ENCODE measurements at places on chromosomes 4 and X.

- DNase-seq = no peak
These were observed 133.2 kb upstream of the ADAMTS3 start for GRCh38 chr4:72701987-72702819.

- no peak for DNase-seq
These were observed 22.1 kb downstream of the NAP1L5 start for GRCh38 chr4:88675543-88675942.

DNA sequence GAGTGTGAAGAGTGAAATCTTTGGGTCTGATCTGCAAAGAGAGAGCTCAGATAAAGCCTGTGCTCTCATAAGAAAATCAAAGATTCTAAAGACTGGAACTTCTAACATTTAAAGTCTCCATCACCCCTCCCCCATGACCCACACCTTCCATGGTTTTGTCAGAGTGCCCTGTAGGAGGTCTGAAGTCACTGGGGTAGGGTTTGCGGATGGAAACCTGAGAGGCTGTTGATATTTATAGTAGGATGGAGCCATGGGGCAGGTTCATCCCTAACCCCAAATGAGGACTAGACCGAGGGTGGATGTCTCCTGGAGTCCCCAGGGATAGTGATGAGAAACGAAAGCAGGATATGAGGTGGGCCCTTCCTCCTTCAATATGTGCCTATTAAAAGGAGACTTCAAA lies 28.4 kb upstream of the NLGN4X start:
- no peak for DNase-seq

DNA sequence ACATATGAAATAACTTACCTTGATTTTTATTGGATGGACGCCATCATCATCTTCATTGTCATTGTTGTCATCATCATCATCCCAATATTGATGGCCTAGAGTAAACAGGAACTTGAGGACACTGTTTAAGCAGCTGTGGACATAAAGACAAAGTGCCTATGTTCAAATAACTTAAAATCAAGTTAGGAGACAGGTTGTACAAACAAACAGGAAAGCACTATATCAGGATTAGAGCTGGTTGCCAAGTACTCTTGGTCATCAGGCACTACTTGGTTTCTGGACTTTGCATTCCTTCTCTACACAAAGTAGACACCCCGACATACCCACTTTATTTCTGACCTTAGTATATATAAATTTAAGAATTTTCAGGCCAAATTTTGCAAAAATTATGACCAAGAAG lies 608.6 kb downstream of the KLHL13 start:
- no peak for DNase-seq

GRCh38 chr4:153228512-153229140 lies 24.4 kb downstream of the TRIM2 start:
- DNase-seq = no peak

DNA sequence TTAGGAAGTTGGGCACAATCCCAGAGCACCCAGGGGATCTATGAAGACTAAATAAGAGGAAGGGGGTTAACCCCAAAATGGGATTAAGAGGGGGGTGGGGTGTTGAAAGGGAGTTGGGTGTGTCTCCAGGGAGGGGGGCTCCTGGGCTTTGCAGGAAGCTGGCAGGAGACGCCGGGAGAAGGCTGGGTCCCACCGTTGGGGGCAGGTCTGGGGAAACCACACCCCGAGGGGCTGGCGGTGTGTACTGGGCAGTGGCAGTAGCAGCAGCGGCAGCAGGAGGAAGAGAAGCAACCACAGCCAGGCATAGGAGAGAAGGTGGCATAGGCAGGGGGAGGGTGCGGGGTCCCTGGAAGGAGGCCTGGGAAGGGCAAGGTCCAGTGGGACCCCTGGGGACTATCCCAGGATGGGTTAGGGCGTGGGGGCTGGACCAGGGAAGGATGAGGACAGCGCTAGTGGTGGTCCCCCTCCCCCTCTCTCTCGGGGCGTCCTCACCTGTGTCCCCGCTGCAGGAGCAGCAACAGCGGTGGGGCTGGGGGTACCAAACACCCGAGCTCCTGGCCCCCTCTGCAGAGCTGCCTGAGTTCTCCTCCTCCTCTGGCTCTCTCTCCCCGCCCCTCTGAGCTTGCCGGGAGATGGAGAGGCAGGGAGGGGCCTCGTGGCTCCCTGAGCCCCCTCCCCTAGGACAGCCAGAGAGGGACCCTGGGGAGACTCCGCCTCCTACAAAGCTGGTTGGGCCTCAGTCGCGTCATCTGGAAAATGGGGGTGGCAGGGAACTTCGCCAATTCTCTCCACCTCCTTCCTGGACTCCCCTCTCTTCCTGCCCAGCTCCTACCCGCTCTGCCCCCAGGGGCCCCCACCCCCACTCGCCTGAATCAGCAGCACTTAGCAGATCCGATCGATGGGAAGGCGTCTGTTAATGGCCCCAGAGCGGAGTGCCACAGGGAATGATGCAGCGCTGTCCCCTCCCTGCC lies at the start of gene KCND1:
KCND1 (minus strand) TSS at position 596 of the 971 bp plus-strand sequence. CDS start 1,573 bp downstream, outside the sequence.
- no peak for DNase-seq

DNA sequence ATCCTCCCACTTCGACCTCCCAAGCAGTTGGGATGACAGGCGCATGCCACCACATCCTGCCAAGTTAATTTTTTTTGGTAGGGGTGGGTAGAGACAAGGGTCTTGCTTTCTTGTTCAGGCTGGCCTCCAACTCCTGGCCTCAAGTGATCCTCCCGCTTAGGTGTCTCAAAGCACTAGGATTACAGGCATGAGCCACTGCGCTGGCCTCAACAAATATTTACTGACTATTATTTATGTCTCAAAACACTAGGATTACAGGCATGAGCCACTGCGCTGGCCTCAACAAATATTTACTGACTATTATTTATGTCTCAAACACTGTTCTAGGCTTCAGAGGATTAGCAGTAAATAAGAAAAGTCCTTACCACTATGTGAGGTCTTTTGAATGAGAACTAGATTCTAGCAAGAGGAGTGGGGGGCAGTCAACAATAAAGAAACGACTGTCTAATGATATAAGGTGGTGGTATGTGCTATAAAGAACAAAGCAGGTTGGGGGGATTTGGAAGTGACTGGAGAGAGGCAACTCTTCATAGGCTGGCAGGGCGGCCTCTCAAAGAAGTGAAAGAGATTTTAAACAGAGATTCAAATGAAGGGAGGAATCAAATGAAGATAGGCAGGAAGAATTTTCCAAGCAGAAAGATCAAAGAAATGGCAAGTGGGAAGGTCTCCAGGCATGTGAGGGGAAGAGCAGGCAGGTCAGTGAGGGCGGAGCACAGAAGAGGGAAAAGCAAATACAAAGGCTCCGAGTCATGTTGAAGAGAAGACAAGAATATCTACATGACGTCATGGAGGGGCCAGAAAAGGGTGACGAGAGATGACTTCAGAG lies 12.7 kb upstream of the ACSL1 start:
- DNase-seq = no peak

DNA sequence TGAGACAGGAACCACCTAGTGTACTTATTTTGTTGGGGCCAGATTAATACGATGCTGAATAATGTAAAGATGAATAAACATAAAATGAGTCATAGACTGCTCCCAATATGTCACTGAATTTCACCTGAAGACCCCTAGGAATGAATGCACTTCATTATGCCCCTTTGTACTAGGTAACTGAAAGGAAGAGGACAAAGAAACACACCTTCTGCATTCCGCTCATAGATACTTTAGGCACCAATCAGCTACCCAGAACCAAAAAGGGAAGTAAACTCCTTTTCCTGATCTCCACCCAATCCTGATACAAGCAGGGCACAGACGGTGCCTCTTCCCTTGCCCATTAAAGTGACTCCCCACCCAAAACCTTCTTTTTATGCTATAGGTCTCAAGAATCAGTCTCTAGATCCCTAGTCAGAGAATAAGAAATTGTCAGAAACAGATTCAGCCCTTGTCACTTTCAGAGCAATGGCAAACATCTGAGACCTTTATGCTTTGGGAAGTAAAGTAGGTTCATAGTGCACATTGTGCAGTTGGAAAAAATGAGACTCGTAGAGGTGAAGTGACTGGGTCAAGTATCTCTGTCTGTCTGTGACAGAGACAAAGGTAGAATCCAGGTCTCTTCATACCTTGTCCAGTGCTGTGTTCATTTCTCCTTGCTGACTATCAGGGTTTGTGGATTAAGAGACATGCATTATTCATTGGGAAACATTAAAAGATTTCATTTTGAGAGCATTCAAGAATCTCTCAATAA lies 2.3 kb downstream of the GPR174 start:
- DNase-seq = no peak

- no peak for DNase-seq
These were observed 1584.3 kb downstream of the STIM2 start for GRCh38 chr4:28444886-28445496.

GRCh38 chr4:162732876-162733275 lies 433.8 kb downstream of the NAF1 start:
- DNase-seq = no peak

DNA sequence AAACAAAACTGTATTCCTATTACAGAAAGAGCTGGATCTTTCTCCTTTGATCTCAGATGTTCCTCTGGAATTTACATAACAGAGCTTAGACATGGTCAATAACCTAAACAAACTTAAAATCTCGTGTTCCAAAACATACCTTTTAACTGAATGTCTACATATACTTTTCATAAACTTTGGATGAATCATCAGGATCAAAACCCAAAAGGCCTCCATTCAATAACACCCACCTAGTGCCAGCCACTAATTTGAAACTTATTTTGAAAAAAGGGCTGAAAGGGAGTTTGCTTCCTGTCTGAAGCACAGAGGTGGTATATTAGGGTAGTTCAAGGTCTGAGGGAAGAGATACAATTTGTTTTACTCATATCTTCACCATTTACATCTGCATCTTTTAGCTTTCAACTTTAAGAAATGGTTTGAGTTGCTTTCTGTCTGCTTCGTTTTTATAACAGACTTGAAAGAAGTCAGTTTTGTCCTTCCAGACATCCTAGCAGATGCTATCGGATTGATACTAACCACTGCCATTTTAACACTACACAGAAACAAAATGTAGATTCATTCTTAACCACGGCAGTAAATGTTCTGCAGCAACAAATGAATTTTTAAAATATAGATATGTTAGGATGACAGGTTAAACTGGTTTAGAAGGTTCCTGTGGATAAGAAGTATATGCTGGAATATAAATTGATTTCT lies 242.8 kb upstream of the DKK2 start:
- DNase-seq = no peak

GRCh38 chrX:136147315-136147901 lies at the start of gene FHL1:
TSS of gene FHL1 (plus strand) at chrX:136147533.
- DNase-seq = no peak

- no peak for DNase-seq
These were observed 392.3 kb upstream of the GALNT7 start for GRCh38 chr4:172776203-172776861.

GRCh38 chr4:160319868-160320260 lies 1217.0 kb downstream of the RAPGEF2 start:
- no peak for DNase-seq

GRCh38 chrX:35432056-35432455 lies 366.1 kb upstream of the MAGEB16 start:
- DNase-seq = no peak

GRCh38 chr4:38560768-38561558 lies 103.0 kb upstream of the KLF3 start:
- DNase-seq = no peak

- DNase-seq = no peak
These were observed 4.6 kb downstream of the PNMA6E start for GRCh38 chrX:153396320-153397195.

GRCh38 chr4:155701827-155702226 lies 35.2 kb downstream of the GUCY1A1 start:
- DNase-seq = no peak

DNA sequence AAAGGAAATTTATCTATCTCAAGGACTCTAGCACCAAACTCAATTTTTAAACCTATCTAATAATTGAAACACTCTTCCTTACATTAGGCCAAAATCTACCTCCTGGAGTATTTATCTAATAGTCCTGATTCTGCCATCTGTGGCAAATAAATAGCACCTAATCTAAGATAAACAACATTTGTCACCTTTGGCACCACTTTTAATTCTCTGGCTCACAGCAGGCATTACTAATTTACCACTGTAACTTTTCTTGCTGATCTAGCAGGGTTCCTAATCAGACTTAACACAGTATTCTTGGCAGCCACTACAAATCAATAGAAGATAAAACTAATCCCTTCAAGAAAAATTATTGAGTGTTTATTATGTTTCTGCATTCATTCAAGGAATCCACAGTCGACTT lies 161.1 kb downstream of the KCTD8 start:
- no peak for DNase-seq

DNA sequence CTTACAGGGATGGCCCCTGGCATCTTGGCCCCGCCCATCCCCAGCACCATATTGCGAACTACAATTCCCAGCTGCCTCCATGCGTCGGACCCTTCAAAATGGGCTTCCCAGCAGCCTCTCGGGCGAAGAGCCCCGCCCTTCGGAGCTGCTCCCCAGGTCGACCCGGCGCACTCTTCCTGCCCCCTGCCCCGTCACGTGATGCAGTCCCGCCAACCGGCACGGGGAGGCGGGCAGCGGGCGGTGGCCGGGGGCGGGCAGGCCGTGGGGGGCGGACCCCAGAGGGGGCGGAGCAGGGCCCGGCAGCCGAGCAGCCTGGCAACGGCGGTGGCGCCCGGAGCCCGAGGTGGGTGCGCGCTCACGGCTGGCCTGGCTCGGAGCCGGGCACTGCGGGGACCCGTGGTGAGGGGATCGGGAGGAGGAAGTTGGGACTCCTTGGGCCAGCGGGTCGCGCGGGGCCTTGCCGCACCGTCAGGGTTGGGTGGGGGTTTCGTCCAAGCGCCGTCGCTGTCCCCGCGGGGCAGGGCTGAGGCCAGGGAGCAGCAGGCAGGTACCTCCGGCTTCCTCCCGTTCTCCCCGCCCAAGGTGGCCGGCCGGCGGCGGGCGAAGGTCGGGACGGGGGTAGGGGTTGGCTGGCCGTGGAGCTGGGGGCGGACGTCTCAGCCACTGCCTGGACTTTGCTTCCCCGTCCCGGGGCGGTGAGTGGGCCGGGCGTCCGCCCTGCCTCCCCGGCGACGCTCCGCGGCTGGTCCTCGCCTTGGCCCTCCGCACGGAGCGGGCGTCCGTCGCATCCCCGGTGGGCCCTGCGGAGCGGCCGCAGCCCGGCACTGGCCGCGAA lies at the start of gene MTM1:
MTM1 (plus strand) TSS at position 302 of the 835 bp plus-strand sequence. CDS start 23,994 bp downstream, outside the sequence.
- peak; percentile 28 for DNase-seq

- DNase-seq = no peak
These were observed 845 bp downstream of the ZAR1 start for GRCh38 chr4:48490680-48491513.

DNA sequence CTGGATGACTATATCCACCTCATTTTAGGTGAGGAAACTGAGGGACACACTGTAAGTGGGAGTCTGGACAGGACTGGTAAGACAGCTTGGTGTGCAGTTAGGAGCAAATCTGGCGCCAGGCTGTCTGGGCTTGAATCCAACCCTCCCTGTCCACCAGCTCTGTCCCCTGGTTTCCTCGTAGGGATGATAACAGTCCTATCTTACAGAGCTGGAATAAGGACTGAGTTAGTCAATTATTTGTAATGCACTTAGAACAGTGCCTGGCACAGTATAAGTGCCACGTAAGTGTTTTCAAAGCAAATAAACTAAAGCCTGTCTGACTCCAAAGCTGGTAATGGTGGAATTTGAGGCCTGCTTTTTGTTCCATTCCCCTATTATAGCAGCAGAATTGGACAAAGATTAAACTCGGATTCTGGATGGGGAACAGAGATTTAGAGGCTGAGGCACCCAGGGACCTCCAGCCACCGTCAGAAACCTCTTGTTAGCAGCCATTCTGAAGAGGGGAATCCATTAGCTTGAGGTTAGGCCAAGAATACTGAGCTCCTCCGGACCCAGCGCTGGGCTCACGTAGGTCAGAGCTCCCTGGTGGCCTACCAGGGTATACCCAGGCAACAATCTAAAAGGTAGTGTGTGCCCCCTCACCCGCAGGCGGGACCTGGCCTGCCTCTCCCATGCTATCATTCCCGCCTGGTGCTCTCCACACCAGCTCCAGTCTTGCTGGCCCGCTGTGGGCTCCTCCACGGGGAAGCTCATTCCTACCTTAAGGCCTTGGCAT lies 102.1 kb downstream of the UCHL1 start:
- DNase-seq = no peak

GRCh38 chr4:52377563-52377962 lies 281.5 kb downstream of the USP46 start:
- no peak for DNase-seq
